Lung (tissue), 17 donors: ENCODE measurements at places on chromosomes 1 and 21.
A peak's percentile ranks its signal among the peaks of the same experiment; 100 is the strongest.

DNA sequence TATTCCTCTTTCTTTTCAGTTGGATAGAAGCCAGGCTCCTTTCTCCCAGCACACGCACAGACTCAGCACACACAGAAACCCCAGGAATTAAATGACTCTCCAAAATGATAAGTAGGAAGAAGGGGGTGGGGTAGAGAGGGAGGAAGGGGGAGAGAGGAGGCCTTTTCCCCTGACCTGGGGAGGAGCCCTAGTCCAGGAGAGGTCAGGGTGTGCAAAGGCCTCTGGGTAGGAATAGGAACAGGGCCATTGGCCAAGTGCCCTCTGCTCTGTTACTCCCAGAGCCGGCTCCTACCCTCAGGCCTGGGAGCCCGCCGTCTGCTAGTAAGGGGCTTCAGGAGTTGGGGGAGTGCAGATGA is 35.6 kb upstream of the PUM1 start:
- no peaks in the 10 kb centered on the region for H3K36me3 ChIP-seq
- H3K27ac ChIP-seq: no peak overlapping the region
- H3K4me3 ChIP-seq: no peak overlapping the region
- no peaks in the 10 kb centered on the region for H3K27me3 ChIP-seq

- no peak overlapping the region for H3K27ac ChIP-seq
- H3K36me3 ChIP-seq: no peaks in the 10 kb centered on the region
- no peak for DNase-seq
Observed at GRCh38 chr1:41509270-41509671, 24.8 kb upstream of the EDN2 start.

- peak; percentile 31 for DNase-seq
- H3K27ac ChIP-seq: peak overlapping the region; percentile 70
- no peaks in the 10 kb centered on the region for H3K36me3 ChIP-seq
- no peaks in the 10 kb centered on the region for H3K27me3 ChIP-seq
- H3K4me3 ChIP-seq: no peak overlapping the region
Observed at GRCh38 chr1:24805534-24806301, 60.5 kb downstream of the CLIC4 start.

- peaks cover 12% of the 10 kb centered on the region for H3K4me1 ChIP-seq
- no peaks in the 10 kb centered on the region for H3K27me3 ChIP-seq
- peaks cover 7% of the 10 kb centered on the region for H3K36me3 ChIP-seq
- H3K4me3 ChIP-seq: no peak overlapping the region
- no peak for DNase-seq
- H3K27ac ChIP-seq: no peak overlapping the region
Observed at GRCh38 chr1:40045182-40045581, 4.7 kb downstream of the CAP1 start.

GRCh38 chr1:99266726-99267125 is 2.4 kb downstream of the PLPPR4 start:
- H3K4me3 ChIP-seq: no peak overlapping the region
- H3K27me3 ChIP-seq: no peaks in the 10 kb centered on the region
- no peak for DNase-seq
- no peaks in the 10 kb centered on the region for H3K36me3 ChIP-seq

DNA sequence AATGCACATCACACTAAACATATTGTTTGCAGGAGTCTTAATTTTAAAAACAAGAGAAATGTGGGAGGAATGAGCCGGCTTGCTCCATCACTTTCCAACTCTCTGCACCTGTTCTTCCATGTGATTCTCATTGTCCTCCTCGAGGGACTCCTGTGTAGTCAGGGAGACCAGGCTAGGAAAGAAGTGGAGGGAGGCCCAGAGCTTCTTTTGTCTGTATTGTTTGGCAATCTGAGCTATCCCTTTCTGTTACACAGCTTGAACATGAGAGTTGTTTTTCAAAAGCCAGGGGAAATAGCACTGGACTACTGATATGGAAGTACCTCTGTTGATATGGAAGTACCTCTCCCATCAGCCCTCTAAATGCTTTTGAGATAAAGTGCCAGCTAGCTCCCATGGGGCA is 18.8 kb upstream of the LRRC8D start:
- no peaks in the 10 kb centered on the region for H3K27me3 ChIP-seq
- no peak for DNase-seq
- H3K4me3 ChIP-seq: no peak overlapping the region

GRCh38 chr1:155007251-155007828 is 4.7 kb downstream of the ZBTB7B start:
- peak overlapping the region; percentile 63 for H3K27ac ChIP-seq
- no peak for DNase-seq
- no peak overlapping the region for H3K4me3 ChIP-seq
- no peaks in the 10 kb centered on the region for H3K27me3 ChIP-seq
- H3K36me3 ChIP-seq: no peaks in the 10 kb centered on the region

GRCh38 chr1:21668232-21668950 is 766 bp downstream of the RAP1GAP start:
- H3K4me3 ChIP-seq: no peak overlapping the region
- H3K27ac ChIP-seq: no peak overlapping the region
- no peak for DNase-seq
- H3K27me3 ChIP-seq: no peaks in the 10 kb centered on the region
- peaks cover 34% of the 10 kb centered on the region for H3K4me1 ChIP-seq

DNA sequence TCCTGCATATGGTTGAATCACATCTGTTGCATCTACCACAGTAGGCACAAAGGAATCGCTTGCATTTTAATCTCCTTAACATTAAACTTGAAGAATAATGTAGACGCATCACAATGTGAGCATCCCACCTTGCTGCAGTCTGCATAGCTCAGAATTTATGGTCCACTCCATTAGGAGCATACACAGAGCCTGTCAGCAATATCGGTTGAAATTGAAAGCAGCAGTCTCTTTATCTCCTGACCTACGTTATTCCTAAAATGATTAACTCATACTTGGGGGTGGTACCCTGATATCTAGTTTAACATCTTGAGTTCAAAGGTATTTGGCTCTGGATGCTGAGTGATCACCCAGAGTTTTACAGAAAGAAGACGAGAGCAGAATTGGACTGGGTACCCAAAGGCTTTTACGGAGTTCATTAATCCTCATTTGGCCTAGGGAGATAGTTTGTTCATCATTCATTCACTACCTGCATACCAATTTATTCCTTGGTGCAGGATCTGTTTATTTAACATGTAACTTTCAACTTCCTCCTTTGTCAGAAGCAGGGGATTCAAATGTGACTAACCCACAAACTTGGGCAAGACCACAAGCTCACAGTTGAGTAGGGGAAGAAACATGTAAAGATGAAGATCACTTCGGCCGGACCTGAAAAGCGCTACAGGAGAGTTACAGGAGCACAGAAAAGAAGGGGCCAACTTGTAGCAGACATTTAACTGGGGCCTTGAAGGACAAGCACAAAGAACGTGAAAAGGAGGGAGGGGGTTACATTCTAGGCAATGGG is 187.9 kb downstream of the DAB1 start:
- H3K4me1 ChIP-seq: no peaks in the 10 kb centered on the region
- no peak overlapping the region for H3K27ac ChIP-seq
- H3K27me3 ChIP-seq: no peaks in the 10 kb centered on the region
- no peaks in the 10 kb centered on the region for H3K36me3 ChIP-seq

DNA sequence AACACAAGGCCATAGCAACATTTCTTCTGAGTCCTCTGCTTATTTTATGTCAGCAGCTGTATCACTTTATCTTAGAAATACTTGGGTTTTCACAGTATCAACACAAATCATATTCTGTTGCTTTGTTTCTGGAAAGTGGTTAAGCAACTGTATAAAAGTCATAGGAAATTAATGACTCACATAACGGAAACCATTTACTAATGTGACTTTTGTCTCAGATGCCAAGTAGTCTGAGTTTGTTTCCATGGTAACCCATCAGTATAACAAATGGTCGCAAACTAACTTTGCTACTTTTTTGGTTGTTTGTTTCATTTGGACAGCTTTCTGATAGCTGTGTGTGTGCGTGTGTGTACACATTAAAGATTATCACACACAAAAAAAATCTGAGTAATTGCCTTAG is 31.1 kb downstream of the EEIG2 start:
- no peaks in the 10 kb centered on the region for H3K27me3 ChIP-seq
- H3K4me3 ChIP-seq: no peak overlapping the region

DNA sequence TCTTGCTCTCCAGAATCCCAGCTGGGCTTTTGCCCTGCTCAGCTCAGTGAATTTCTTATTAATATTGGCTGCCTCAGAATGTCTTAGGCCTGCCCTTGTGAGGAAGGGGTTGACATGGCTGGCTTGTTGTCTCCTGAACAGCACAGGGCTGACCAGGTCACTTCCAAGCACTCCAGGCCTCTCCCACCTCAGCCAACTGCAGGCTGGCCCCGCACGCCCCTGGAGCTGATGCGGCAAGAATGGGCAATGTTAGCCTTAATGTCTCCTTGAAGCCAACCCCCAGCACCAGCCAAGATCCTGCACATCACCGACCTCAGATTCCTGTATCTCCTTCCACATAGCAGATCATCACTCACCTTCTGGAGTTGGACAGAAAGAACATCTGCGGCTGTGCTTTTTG is 598.6 kb downstream of the AJAP1 start:
- no peaks in the 10 kb centered on the region for H3K36me3 ChIP-seq
- no peaks in the 10 kb centered on the region for H3K4me1 ChIP-seq
- DNase-seq: no peak
- no peak overlapping the region for H3K4me3 ChIP-seq

DNA sequence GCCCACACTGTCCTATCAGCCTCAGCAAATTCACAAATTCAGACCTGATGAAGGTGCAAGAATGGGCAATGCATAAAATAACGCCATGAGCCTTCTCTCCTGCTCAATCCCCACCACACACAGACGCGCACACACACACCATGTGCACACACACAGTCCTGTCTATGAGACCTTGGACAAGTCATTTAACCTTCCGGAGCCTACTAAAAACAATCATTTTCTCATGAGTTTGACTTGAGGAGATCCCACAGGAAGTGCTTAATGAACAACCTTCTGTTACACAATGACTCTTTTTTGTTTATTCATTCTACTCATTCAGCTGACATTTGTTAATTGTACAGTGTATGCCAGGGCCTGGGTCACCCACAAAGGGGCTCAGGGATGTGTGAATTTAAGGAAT is 125.4 kb downstream of the EDEM3 start:
- no peak for DNase-seq
- H3K4me1 ChIP-seq: peaks cover 4% of the 10 kb centered on the region
- no peaks in the 10 kb centered on the region for H3K36me3 ChIP-seq

DNA sequence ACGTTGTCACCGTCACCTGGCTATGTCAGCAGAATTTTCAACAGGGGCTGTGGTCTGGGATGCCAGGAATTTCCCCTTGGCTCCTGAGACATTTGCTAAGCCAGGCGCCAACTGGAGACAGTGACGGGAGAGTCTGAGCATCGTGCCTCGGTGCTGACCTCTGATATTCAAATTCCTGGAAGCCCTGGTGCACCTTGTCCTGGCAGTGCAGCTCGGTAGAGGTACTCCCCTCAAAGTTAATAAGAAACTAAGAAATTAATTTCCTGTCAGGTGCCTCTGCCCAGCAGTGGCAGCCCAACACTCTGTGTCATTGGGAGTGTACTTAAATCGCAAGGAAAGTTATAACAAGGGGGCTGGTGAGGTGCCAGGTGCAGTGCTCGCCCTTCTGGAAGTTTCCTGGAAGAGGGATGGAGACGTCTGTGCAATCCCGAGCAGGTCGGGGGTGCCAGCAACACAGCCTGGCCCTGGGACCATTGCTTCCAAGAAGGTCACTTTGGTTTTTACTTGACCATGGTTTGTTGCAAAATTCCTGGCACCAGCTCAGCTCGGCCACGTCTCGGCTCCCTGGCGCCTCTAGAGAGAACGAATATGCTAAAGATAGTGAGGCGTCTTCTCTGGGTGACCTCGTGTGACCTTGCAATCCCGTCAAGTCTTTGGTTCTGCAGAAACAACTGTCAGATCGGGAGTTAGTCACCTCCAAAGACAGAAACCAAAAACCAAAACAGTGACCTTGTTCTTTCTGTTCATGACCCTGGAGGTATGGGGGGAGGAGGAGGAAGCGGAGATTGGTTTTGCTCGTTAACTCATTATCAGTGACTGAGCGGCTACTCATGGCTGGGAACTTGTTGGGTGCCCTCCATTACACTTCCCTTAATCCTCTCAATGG is 149.5 kb upstream of the VAMP3 start:
- no peak overlapping the region for H3K4me3 ChIP-seq
- no peaks in the 10 kb centered on the region for H3K36me3 ChIP-seq
- no peak overlapping the region for H3K27ac ChIP-seq
- no peaks in the 10 kb centered on the region for H3K4me1 ChIP-seq
- peaks cover 9% of the 10 kb centered on the region for H3K27me3 ChIP-seq

DNA sequence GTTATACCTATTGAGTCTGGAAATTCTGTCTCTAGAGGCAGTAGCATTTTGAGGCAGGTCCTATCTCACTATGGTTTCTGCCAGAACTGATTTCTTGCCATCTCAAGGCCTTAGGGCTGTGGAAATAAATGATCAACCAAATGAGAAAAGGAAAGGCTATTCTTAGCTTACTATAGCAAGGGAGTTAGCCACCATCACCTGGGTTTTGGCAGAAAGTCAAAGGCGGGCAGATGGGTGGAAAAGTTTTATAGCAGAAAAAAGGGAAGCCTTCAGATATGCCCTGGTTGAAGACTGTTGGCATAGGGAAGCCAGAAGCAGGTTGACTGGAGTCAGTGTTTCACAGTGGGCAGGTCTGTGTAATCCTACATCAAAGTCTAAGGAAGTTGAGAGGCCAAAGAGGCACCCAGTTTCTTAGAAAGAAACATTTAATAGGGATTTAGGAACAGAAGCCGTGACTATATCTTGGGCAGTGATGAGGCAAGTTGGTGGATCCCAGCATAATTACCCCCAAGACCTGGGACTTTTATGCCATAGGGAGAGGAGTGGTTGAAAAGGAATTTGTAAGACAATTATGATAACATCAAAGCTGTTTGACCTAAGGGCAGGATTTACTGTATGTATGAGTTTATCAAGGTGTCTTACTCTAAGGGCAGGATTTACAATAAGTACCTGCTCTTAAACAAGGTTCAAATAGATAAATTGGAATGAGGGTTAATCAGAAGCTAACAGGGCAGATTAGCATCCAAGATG is 29.7 kb downstream of the CTH start:
- H3K27me3 ChIP-seq: no peaks in the 10 kb centered on the region
- H3K4me3 ChIP-seq: no peak overlapping the region
- no peak for DNase-seq
- H3K27ac ChIP-seq: no peak overlapping the region
- H3K4me1 ChIP-seq: peaks cover 8% of the 10 kb centered on the region

DNA sequence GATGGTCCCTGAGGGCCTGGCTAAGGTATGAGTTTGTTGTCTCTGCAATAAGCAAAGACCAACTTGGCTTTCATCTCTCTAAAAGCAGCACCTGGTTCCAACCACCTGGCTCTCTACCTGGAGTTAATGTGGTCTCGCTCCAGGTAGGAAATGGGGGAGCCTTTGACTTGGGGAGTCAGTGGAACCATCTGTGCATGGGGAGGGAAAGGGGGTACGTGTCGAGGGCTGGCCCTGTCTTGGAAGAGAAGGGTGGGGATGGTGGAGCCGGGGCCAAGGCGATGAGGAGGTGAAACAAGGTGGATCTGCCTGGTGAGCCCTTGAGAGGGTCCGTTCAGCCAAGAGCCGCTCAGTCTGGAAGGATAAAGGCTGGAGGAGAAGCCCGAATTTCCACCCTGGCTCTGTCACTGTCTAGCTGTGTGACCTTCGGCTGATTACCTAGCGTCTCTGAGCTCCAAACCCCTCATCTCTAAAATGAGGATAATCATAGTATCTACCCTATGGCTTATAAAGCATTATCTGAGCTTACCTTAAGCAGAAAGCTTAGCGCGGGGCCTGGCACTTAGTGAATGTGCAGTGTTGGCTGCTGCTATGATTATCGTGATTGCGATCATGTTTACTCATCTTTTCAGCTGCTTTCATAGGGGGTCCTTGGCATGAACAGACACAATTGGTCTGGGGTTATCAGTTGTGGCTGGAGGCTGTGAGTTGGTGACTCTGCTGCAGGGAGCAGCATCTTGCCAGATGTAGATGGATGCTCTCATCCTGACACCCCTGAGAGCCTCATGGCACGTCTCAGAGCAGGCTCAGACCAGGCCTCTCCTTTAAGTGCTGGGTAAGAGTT is 78.7 kb downstream of the ACTL8 start:
- H3K4me1 ChIP-seq: no peaks in the 10 kb centered on the region
- no peak for DNase-seq
- H3K36me3 ChIP-seq: no peaks in the 10 kb centered on the region
- peaks cover 10% of the 10 kb centered on the region for H3K27me3 ChIP-seq
